ENCODE measurements at places on chromosomes 3 and 15. TPM values are rescaled to one million over a fixed set of nuclear protein-coding genes. Genes with fewer than 3 reads are reported as not detected.

DNA sequence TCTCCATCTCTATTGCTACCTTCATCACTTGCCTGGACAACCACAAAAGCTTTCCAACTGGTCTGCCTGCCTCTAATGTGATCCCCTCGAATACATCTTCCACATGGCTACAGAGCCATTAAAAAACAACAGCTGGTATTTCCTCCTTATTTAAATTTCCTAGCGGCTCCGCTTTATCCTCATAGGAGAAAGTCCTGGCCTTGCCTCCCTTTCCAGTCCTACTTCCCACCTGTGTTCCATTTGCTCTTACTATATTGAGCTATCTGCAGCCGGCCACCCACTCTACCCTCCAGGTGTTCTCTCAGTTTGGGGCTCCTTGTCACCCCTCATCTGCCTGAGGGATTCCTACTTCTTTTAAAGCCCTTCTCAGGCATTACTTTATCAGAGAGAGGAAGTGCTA, 49.7 kb upstream of the TSPAN3 start:
- DNase-seq, result no peak

ANKDD1A gene
- 1.4 TPM for total RNA-seq

GRCh38 chr3:32340611-32341365, 50.9 kb upstream of the CMTM7 start:
- peak; percentile 39 for DNase-seq

- no peak for DNase-seq
Measured at GRCh38 chr15:66770518-66771350, 68.7 kb downstream of the SMAD6 start.

DAZL gene
- total RNA-seq, result 0.22 TPM

WDR82 gene
- 83.1 TPM for total RNA-seq

PLA1A gene
- total RNA-seq, result 0.58 TPM

DNA sequence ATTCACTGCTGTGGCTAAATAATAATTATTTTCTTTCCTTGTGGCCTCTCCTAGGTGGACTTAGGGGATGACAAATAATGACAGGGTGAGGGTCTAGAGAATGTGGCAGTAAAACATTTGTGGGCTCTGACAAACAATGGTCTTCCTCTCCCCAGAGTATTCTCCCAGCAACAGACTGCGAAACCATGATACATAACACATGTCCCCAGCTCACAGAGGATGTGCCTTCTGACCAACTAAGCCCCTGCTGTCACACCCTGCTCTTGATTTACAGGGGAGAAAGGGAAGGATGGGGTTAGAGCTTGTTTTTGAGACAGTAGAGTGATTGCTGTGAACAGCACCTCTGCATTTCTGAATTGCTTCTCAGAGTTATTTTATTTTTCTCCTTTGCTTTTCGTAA, 116.6 kb upstream of the CTDSPL start:
- DNase-seq, result no peak

DNA sequence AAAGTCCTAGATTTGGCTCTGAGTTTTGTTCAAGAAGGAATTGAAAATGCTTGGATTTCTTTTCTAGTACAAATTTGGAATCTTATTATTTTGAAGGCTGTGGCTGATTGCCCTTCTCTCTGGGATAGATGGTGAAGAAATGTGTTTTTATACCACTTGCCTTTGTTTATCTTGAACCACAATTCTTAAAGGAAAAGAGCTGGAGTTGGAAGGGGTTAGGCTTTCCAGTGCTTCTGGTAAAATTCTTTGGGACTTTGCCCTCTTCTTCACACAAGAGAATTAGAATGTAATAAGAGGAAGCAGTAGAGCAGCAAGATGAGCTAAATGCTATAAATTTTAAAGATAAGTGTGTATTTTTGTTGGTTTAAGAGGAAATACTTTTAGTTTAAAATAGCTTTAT, 65.8 kb downstream of the COL6A5 start:
- no peak for DNase-seq
